Activated CD8-positive, alpha-beta T cell treated with anti-CD3 and anti-CD28 coated beads, Interleukin-2, amount 10 ng/mL, durations not matched to agents 7 days and 5 days (primary cell): ENCODE measurements at places on chromosomes 6 and 20. TPM values are rescaled to one million over a fixed set of nuclear protein-coding genes. Genes with fewer than 3 reads are reported as not detected.
A peak's percentile ranks its signal among the peaks of the same experiment; 100 is the strongest.

CRISP2 gene
- not detected for total RNA-seq

CALHM4 gene
- total RNA-seq = not detected

BCAS1 gene
- not detected for total RNA-seq

RTN4IP1 gene
- total RNA-seq = 7.4 TPM

GRCh38 chr6:135540207-135540840, 42.8 kb upstream of the AHI1 start:
- peaks cover 2% of the 10 kb centered on the region for H3K27me3 ChIP-seq
- peaks cover 42% of the 10 kb centered on the region for H3K4me1 ChIP-seq
- H3K36me3 ChIP-seq = peaks cover 15% of the 10 kb centered on the region
- no peak overlapping the region for H3K27ac ChIP-seq

DNA sequence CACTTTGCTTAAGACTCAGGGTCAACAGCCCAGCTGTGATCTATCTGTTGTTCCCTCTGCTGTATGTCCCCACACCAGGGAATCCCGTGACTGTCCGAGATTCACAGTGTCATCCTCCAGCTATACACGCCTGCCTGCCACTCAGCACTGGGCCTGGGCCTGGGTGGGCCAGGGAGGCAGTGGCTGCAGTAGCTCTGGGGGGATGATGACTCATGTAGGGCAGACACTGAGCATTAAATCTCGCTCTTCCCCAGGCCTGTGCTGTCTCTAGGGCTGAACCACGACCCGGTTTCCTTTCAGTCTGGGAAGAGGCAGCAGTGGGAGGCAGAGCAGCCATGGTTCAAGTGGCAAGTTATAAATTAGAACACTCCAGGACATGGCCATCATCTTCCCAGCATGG, 173.9 kb downstream of the LRFN2 start:
- H3K27me3 ChIP-seq = no peaks in the 10 kb centered on the region
- peaks cover 5% of the 10 kb centered on the region for H3K4me1 ChIP-seq
- no peak overlapping the region for H3K27ac ChIP-seq
- no peak for DNase-seq
- H3K36me3 ChIP-seq = no peaks in the 10 kb centered on the region
- H3K4me3 ChIP-seq = no peak overlapping the region

DNA sequence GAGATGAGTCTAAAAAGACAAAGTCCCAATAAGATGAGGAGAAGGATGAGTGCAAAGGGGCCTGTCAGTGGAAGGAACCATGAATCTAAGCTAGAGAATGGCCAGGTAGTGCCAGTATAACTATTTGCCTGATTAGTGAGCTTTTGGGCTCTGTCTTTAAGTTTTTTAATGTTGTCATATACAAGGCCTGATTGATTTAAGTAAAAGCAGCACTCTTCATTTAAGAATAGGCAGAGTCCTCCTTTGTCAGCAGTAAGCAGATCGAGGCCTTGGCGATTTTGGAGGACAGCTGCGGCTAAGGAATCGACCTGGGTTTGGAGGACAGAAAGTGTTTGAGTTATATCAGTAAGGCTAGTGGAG, 753.4 kb upstream of the ADGRB3 start:
- H3K27me3 ChIP-seq = no peaks in the 10 kb centered on the region
- no peak overlapping the region for H3K4me3 ChIP-seq
- H3K4me1 ChIP-seq = no peaks in the 10 kb centered on the region
- no peak overlapping the region for H3K27ac ChIP-seq
- no peaks in the 10 kb centered on the region for H3K36me3 ChIP-seq

DNA sequence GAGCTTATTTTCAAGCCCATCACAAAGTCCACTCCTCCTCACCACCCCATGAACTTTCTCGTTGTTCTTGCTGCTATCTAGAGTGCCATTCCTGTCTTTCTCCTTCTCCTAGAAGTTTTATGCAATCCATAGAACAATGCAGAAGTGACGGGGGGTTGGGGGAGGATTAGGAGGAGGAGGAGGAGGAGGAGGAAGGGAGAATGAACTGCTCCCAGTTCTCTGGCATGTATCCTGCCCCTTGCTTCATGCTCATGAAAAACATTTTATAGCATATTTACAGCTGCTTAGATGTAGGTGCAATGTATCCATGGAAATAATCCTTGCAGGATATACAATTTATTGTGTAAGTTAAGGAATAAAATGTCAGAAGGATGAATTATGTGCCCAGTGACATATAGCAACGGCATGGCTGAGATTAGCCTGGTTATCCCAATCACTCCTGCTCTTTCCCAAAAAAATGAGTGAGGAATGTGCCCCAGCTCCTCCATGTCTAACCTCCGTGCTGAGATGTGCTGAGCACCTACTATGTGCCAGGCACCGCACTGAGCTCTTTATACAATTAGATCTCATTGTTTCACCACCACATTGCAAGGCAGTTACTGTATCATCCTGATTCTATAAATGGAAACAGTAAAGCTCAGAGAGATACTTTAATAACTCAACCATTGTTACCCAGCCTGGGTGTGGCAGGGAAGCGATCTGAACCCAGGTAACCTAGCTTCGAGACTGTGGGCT, 41.6 kb upstream of the TFAP2C start:
- H3K36me3 ChIP-seq = no peaks in the 10 kb centered on the region
- H3K27ac ChIP-seq = no peak overlapping the region
- no peaks in the 10 kb centered on the region for H3K4me1 ChIP-seq
- peaks cover 2% of the 10 kb centered on the region for H3K27me3 ChIP-seq
- no peak overlapping the region for H3K4me3 ChIP-seq

- no peaks in the 10 kb centered on the region for H3K27me3 ChIP-seq
- no peak for DNase-seq
- H3K27ac ChIP-seq = peak overlapping the region; percentile 58
- peaks cover 75% of the 10 kb centered on the region for H3K4me1 ChIP-seq
Observed at GRCh38 chr20:41072915-41073314, 44.3 kb downstream of the TOP1 start.

GRCh38 chr20:5448449-5449118, 131.8 kb upstream of the PROKR2 start:
- DNase-seq = peak; percentile 68
- no peaks in the 10 kb centered on the region for H3K4me1 ChIP-seq
- peaks cover 28% of the 10 kb centered on the region for H3K27me3 ChIP-seq
- no peaks in the 10 kb centered on the region for H3K36me3 ChIP-seq
- no peak overlapping the region for H3K4me3 ChIP-seq

- DNase-seq = no peak
- H3K27me3 ChIP-seq = no peaks in the 10 kb centered on the region
- no peak overlapping the region for H3K27ac ChIP-seq
- no peaks in the 10 kb centered on the region for H3K36me3 ChIP-seq
- no peak overlapping the region for H3K4me3 ChIP-seq
Observed at GRCh38 chr6:128464790-128465189, 55.6 kb downstream of the PTPRK start.

DNA sequence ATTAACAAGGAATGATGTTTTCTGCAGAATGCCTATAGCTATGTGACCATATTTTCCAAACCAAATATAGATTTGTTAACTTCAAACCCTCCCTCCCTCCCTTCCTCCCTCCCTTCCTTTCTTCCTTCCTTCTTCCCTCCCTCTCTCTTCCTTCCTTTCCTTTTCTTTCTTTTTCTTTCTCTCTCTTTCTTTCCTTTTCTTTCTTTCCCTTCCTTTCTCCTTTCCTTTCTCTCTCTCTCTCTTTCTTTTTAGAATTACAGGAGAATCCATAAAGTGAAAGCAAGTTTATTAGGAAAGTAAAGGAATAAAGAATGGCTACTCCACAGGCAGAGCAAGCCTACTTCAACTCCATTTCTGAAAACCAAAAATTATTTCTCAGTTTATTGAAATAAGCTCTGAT, 153.0 kb downstream of the AHI1 start:
- DNase-seq = no peak
- H3K36me3 ChIP-seq = peaks cover 3% of the 10 kb centered on the region
- H3K4me3 ChIP-seq = no peak overlapping the region
- no peak overlapping the region for H3K27ac ChIP-seq
- H3K4me1 ChIP-seq = peaks cover 9% of the 10 kb centered on the region
- no peaks in the 10 kb centered on the region for H3K27me3 ChIP-seq

- DNase-seq = no peak
- no peak overlapping the region for H3K4me3 ChIP-seq
- H3K36me3 ChIP-seq = peaks cover 3% of the 10 kb centered on the region
- no peak overlapping the region for H3K27ac ChIP-seq
- peaks cover 26% of the 10 kb centered on the region for H3K27me3 ChIP-seq
Observed at GRCh38 chr6:170108890-170109587, 181.8 kb downstream of the DLL1 start.

DNA sequence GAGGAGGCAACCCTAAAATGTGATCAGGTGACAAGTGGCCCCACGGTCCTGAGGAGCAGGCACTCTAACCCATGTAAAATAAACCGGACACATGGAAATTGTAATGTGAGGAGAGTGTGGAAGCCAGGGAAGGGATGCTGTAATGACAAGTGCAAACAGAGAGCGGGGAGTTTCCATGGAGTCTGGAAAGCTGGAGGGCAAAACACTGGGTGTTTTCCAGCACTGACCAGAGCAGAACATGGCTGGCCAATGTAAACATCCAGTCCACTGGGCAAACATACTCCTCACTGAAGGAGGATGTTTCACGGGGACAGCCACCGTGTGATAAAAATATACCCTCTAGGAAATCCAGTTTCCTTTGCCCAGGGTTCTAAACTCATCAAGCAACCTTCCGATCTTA, 219.0 kb upstream of the JARID2 start:
- H3K27ac ChIP-seq = no peak overlapping the region
- H3K27me3 ChIP-seq = no peaks in the 10 kb centered on the region
- H3K4me3 ChIP-seq = no peak overlapping the region
- H3K36me3 ChIP-seq = peaks cover 10% of the 10 kb centered on the region
